ENCODE measurements at places on chromosomes 2 and 18.

DNA sequence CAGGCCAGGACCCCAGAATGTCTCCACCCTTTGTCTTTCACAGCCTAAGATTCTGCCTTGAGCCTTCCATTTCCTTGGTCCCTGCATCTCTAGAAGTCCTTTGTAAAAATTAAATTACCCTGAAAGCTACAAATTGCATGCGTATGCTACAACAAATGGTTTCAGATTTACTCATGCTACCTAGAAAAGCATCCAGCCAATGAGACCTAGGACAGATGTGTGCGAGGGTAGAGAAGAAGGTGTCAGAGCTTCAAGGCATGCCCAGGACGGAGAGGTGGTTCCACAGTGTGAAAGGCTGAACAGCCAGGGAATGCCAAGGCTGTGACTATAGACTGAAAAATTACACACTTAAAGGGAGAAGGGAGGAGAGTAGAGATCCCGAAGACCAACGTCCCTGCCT lies 40.2 kb downstream of the CCBE1 start:
- no peak for ATAC-seq

DNA sequence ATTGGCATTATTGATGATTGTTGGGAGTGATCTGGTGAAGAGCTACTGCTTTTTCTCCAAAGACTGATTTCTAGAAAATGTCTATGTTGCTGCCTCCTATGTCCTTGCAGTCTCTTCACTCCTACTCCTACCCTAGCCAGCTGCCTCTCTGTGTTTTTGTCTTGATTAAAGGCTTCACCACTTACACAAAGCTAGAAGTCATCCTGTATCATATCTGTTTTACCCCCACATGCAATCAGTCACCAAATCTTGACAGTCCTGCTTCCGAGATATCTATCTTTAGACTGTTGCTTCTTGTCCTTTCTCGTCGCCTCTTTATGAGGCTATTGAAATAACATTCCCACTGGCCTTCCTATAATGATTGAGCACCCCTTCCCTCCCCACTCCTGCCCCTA lies 84.5 kb upstream of the ITGA4 start:
- no peak for ATAC-seq

- ATAC-seq = no peak
These were observed 38.8 kb downstream of the RRM2 start for GRCh38 chr2:10161206-10161931.

DNA sequence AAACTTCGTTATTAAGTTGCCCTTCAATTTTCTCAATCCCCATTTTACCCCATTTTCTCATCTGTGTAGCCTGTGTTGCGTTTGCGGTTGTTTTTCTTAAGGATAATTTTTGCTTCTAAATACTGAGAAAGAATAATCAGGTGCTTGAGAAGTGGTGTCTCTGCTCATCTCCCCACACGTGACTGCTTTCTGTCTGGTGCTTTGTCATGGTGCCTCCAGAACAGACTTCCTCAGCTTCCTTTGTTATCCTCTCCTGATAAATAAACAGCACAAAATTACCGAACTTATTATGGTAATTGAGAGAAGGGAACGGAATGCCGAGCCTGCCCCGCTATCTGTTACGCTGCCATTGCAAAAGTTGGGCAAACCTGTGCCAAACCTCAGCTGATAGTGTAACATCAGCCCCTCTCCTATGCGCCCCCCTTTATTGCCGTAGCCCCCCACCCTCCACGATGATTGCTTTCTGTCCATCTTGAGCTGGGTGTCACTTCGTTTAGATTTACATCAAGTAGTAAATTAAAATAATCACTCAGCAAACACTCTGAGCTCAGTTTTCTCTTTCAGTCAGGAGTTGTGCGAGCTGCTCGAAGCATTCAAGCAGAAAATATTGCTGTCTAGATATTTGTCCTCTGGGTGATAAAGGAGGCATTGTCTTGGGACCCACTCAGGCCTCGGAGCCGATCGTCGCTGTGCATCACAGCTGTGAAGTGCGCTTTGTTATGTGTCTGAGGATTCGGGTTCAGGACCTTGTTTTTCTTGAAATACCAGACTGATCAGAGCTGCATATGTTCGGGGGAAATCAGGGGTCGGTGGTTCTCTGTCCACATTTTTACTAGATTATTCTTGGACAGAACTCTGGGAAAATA lies 1008.5 kb upstream of the FANCL start:
- no peak for ATAC-seq

DNA sequence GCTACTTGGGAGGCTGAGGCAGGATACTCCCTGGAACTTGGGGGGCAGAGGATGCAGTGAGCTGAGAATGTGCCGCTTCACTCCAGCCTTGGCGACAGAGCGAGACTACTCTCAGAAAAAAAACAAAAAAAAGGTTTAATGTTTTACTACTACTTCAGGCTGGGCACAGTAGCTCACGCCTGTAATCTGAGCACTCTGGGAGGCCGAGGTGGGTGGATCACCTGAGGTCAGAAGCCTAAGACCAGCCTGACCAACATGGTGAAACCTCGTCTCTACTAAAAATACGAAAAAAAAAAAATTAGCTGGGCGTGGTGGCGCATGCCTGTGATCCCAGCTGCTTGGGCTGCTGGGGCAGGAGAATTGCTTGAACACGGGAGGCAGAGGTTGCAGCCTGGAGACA lies 75.7 kb upstream of the ATIC start:
- no peak for ATAC-seq

DNA sequence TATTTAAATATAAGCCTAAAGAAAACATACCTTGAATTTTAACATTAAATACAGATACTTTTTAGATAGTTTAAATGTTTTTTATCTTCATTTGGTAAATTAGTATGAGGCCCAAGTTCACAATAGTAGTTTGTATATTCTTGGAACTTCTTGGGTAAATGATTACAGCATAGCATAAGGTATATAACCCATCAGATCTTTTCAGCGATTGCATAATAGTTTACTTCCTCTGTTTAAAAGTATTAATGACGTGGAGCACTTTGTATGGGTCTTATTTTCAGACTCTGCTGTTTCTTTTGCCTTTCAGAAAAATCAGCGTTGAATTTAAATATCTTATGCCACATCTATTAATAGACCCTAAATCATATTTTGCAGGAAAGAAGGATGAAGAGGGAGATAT lies 60.2 kb downstream of the CHRNA1 start:
- no peak for ATAC-seq

GRCh38 chr2:187825-188224 lies 76.0 kb downstream of the SH3YL1 start:
- no peak for ATAC-seq

GRCh38 chr2:205462681-205463345 lies 219.5 kb upstream of the NRP2 start:
- peak; percentile 57 for ATAC-seq

GRCh38 chr2:11681722-11682589 lies 12.0 kb upstream of the NTSR2 start:
- ATAC-seq = peak; percentile 60

- ATAC-seq = no peak
These were observed 68.2 kb upstream of the ITGB6 start for GRCh38 chr2:160268151-160268781.

DNA sequence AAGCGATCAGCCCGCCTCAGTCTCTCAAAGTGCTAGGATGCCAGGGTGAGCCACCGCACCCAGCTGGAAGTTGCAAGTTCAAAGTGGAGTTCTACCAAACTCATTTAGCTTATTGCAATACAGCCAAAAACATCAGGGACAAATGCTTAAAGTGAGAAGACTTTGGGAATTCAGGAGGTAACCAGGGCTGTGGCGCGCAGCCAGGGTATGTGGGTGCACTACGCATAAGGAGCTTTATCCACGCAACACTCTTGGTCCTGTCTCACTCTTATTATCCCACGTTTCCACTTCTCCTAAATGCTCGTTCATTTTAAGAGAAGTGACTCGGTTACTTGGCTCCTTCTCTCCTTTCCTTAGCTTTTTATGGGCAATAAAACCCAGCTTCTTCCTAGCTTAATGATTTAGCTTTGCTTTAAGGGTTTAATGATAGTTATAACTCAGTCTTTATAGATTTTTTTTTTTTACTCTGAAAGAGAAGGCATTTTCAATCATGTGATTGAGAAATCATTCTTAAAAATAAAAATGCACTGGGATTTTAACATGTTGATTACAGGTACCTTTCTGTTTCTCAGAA lies 199.8 kb downstream of the KCNE4 start:
- no peak for ATAC-seq

DNA sequence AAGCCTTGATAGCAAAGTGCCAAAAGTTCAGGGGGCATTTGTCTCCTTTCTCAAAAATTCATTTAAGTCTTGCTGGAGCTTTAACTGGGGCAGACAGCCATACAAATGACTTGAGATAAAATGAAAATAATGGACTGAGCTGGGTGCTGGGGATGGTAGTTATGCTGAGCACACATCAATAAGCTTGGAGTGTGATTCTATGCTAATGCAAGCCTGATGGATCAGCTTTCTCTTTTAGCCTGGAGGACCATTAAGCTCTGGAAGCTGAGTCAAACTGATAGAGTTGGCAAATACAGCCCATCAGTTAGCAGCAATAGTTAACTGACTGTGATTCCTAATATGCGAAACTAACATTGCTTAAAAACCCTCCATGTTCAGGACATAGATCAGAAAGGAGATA lies 98.0 kb downstream of the CAMKMT start:
- no peak for ATAC-seq

DNA sequence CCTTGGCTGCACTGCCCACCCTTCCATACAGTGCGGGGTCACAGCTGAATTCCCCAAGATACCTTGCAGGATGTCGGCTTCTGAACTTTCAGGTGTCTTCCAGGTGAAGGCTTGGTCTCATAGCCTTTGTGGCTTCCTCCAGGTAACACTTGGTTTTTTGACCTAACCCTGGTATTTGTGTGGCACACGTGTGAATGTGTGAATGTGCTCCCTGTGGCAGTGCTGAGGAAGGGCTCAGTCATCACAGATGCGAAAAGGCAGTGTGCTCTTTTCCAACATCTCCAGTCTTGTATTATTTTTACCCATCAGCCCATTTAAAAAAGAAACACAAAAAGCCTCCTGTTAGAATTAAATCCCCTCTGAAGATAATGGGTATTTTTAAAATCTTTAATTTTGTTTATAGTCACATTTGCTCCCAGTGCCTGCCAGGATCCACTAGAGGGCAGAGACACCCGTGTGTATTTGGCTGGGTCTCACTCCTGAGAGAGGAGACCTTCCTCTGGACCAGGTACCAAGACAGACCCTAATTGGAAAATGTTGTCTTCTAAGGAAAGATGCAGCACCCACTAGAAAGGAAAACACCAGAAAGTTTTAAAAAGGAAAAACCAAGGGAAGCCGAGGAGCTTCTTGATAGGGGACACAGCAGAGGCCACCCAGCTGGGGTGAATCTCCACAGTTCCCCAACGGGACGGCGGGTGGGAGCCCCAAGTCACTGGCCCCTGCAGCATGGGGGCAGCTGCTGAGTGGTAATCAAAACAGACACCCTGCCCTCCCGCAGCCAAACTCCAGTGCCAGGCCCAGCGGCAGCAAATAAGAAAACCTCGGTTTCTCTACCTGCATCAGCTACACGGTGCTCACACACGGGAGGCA lies 27.7 kb downstream of the FAM110C start:
- no peak for ATAC-seq

DNA sequence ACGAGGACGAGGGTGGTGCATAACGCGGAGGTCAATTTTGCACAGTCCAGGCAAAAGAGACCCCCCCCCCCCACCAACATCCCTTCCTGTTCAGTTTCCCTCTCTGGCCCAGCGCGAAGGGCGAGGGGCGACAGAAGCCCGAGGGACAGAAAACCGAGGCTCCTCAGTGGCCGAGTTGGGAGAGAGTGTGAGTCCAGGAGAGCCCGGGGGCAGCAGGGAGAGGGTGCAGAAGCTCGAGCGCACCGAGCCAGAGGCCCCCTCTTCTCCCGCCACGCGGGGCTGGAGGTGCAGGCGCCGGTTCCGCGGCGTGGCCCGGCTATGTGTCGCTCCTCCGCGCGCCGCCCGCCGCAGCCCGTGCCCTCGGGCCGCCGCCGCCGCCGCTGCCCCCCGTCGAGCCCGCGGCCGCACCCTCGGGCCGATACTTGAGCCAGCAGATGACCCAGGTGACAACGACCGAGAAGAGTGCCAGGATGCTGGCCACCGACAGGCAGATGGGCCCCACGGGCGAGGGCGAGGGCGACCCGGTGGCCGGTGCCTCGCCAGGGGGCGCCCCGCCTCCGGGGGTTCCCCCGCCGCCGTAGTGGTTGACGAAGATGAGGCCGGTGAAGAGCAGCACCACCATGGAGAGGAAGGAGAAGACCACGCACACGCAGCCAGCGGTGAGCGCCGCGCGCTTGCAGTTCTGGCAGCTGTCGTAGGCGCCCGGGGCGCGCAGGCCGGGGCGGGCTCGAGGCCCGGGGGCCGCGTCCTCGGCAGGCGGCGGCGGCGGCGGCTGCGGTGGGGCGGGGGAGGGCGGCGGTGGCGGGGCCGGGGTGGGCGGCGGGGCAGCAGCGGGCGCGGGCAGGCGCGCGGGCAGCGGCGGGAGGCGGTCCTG lies 20.2 kb upstream of the PAX3 start:
- peak; percentile 63 for ATAC-seq

DNA sequence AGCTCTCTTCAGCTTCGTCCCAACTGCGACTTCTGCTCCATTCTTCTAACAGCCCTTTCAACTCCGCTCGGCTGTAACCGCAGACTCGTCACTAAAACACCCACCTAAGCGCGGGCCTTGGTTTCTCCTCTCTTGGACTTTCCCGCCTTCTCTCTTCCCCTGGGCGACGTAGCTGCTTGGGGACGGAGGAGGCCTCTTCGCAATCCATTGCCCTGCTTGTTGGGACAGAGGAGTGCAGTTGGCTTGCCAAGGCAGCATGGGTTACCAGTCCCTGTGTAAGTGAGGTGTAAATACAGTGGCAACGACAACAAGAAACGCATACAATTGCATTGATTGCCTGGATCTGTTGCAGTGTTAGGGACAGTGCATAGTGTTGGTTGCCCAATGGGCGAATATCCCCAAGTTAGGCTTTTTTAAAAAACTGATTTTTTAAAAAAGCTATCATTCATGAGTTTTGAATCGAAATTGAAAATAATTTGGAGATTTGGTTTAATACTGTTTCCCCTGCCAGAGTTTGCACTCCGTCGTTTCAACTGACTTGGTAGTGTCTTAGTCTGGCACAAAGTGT lies 484 bp upstream of the DARS1 start:
- peak; percentile 63 for ATAC-seq

DNA sequence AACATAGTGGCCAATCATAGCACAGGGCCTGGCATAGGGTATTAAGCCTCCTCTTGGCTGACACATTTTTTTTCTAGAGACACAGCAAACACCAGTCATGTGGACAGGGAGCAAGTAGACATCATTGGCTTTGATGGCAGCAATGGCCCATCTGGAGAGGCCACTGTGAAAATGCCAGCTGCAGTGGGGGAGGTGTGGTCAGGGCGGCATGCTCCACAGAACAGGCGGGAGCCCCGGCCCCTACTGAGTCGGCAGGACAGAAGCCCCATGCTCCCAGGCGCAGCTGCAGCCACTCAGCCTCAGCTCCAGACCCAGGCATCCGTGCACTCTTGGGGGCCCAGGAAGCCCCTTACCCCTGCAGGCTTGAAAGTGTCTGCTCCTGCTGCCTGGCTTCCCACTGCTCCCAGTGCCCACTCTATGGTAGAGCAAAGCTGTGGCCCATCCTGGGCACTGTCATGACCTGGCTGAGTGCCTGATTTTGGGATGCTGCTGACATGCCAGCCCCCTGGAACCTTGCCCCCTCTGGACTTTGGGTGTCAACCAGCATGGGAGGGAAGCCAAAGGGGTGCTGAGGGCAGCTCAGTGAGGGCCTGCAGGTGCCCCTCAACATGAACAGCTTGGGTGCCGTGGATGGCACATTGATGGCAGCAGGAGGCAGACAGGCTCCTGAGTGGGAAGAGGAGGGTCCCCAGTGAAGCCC lies 23.3 kb upstream of the UBE2F start:
- ATAC-seq = no peak
